ENCODE measurements at places on chromosomes 7 and 10.
A peak's percentile ranks its signal among the peaks of the same experiment; 100 is the strongest.

- no peak for DNase-seq
Observed at GRCh38 chr7:27071622-27072390, 24.0 kb downstream of the HOXA1 start.

GRCh38 chr10:47440207-47440606 lies 43.7 kb downstream of the ANXA8 start:
- no peak for DNase-seq

DNA sequence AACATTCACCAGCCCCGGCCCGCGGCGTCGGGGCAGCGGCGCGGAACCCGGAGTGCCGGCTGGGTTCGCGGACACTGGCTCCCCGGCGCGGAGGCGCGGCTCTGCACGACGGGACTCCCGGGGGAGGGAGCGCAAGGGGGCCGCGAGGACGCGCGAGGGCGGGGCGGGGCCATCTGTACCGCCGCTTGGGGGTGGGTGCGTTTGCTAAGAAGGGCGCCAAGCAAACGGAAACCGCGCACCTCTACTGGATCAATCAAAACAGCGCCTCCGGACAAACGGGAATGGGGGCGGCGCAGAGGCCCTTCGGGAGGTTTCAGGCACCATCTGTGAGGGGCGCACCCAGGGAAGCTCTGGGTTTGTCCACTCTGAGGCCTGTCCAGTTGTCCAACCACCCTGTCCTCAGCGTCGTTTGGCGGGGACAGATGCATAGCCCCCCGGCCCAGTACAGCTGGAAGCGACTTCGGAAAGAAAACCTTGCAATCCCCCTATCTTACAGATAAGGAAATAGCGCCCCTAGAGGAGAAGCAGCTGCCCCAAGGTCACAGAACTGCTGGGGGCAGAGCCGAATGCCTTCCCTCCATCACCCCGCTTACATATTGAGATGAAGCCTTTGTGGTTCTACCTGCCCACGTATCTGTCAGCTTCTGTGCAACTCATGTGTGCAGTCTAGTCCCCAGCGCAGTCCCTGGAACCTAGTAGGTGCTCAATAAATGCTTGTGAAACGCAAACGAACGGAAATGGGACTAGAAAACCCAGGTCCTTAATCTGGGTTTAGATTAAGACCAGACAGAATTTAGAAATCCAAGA lies 10.7 kb upstream of the SLIT1 start:
- DNase-seq, result peak; percentile 75

DNA sequence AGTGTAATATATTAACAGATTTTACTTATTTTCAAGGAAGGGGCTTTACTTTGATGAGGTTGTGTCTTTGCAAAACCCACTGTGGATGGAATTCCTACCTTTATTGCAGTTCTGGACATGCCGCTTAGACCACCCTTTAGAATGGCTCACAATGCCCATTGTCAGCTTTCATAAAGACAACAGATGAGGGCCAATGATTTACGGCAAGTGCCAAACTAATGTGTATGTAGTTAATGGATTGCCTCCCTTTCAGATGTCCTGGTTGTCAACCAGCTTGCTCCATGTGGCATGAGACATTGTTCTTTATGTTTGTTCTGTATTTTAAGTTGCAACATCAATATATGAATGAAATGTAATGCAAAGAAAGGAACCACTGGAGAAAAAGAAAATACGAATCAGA lies 35.0 kb upstream of the ELMO1 start:
- no peak for DNase-seq

Measured in inflammatory macrophage treated with lipopolysaccharide for 4 hours (primary cell).